Endothelial cell of umbilical vein (primary cell): ENCODE measurements at places on chromosomes 12 and 14. TPM values are rescaled to one million over a fixed set of nuclear protein-coding genes. Genes with fewer than 3 reads are reported as not detected.

DNA sequence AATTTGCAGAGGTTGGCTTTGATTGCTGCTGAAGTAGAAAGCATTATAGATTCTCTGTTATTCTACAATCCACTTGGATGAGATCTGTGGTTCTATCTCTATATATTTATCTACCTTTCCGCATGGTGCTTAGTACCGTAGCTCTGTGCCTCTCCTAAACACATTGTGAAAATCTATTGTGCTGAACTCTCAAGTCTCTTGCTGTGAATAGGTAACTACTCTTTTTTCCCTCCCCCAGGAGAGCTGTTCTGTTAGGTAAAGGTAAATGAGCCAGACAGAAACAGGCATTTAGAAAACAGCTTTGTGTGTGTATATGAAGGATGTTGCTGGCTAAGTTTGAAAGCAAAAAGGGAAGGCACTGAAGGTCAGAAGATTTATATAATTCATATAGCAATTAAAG lies 112.6 kb downstream of the BRMS1L start:
- H3K27ac ChIP-seq = no peak overlapping the region
- H3K27me3 ChIP-seq = peaks cover 2% of the 10 kb centered on the region
- H3K36me3 ChIP-seq = no peaks in the 10 kb centered on the region
- no peak overlapping the region for H3K4me3 ChIP-seq
- no peak for DNase-seq

DNA sequence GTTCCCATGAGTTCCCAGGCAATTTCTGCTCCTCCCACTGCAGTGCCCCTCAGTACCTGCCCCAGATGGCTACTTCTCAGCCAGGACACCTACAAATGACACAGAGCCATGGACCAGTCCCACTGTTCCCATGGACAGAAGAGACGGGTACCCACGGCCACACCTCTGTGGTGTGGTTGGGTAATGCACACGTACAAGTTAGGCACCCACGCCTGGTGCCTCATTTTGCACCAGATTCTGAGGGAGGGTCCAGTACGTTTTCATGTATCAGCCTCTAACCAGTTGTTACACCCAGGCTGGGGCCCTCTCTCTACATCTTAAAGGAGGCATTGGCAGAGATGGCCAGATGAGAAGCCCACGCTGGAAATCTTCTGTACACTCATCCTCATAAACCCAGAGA lies 114.0 kb downstream of the DICER1 start:
- DNase-seq = no peak
- H3K27ac ChIP-seq = no peak overlapping the region
- H3K4me3 ChIP-seq = no peak overlapping the region

- DNase-seq = no peak
- H3K27ac ChIP-seq = no peak overlapping the region
- peaks cover 6% of the 10 kb centered on the region for H3K36me3 ChIP-seq
- H3K27me3 ChIP-seq = no peaks in the 10 kb centered on the region
Observed at GRCh38 chr12:133057446-133057845, 20.1 kb downstream of the ZNF84 start.

Gene CLECL1
- polyA plus RNA-seq = not detected in 2 replicates

DNA sequence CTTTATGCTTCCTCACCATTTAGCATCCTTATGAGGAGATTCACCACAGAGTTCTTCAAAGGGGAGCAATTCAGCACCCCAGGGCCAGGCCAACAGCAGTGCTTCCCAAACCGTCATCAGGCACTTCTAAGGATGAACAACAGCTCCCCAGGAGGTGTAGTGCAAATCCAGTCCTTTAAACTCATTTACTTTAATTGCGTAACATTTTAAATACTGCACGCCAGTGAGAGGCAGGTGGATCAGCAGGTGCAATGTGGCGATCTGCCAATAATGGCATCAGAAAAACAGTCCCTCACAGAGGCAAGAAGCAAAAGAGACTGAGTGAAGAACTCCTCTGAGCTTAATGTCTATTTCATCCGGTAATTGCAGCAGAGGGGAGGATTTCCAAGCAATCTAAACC lies 770.9 kb upstream of the FOXG1 start:
- H3K36me3 ChIP-seq = no peaks in the 10 kb centered on the region
- H3K27ac ChIP-seq = no peak overlapping the region
- DNase-seq = no peak
- no peak overlapping the region for H3K4me3 ChIP-seq
- no peaks in the 10 kb centered on the region for H3K27me3 ChIP-seq

- no peak overlapping the region for H3K4me3 ChIP-seq
- DNase-seq = no peak
- no peaks in the 10 kb centered on the region for H3K27me3 ChIP-seq
- peaks cover 17% of the 10 kb centered on the region for H3K4me1 ChIP-seq
Observed at GRCh38 chr14:93033983-93034670, 81.6 kb downstream of the ITPK1 start.

DNA sequence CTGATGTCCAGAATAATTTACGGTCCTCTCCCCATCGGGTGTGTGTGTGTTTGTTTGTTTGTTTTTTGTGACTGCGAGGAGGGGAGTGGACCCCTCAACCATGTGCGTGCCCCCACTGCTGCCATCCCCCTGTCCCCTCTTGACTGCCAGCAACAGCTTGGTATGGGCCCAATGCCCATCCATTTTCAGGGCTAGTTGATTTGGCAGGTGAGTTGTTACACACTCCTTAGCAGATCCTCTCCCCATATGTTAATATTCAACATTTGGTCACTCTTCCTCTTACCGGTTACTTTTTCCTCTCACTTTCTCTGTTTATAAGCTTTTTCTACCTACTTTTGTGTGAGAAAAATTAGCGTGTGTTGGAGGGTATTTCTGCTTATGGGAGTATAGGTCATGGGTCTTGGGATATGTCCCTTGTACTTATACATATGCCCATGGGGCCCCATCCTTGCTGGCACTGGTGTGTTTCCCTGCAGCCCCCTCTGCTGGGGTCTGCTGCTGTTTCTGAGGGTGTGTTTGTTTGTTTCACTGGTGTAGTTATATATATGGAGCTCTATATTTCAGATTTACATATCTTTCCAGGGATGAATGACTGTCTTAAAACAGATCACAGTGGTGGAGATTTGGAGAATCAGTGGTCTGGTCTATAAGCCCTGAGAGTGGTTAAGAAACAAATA lies 33.8 kb downstream of the ZFHX2 start:
- no peaks in the 10 kb centered on the region for H3K36me3 ChIP-seq
- no peak for DNase-seq
- H3K27me3 ChIP-seq = no peaks in the 10 kb centered on the region
- no peak overlapping the region for H3K4me3 ChIP-seq
- no peak overlapping the region for H3K27ac ChIP-seq
- H3K4me1 ChIP-seq = no peaks in the 10 kb centered on the region

Gene PIANP
- 0.08 and 0.10 TPM in 2 replicates for polyA plus RNA-seq

Gene OR6C2
- polyA plus RNA-seq = not detected in 2 replicates

Gene MDM1
- 2.9 and 4.3 TPM in 2 replicates for polyA plus RNA-seq
